ENCODE measurements at places on chromosomes 16 and 17. TPM values are rescaled to one million over a fixed set of nuclear protein-coding genes. Genes with fewer than 3 reads are reported as not detected.

The LMF1 gene
- 38.4 TPM for total RNA-seq

The ITGAD gene
- total RNA-seq: 0.45 TPM

The KRT27 gene
- total RNA-seq: not detected

The SP6 gene
- 0.81 TPM for total RNA-seq

The ATP2A1 gene
- 0.36 TPM for total RNA-seq

The WBP2 gene
- total RNA-seq: 122 TPM

The NECAB2 gene
- 0.23 TPM for total RNA-seq

The CASKIN1 gene
- total RNA-seq: not detected

The CFAP97D1 gene
- total RNA-seq: not detected

The SLFN12L gene
- total RNA-seq: 3.1 TPM

The FOXC2 gene
- total RNA-seq: 29.0 TPM

The RCVRN gene
- 1.0 TPM for total RNA-seq

The NOL11 gene
- 27.5 TPM for total RNA-seq

The NUBP1 gene
- 31.3 TPM for total RNA-seq

The TUFM gene
- total RNA-seq: 71.5 TPM

The KRTAP1-5 gene
- total RNA-seq: not detected

The C16orf89 gene
- 31.6 TPM for total RNA-seq

The COIL gene
- 10.8 TPM for total RNA-seq

The CBX2 gene
- total RNA-seq: 4.5 TPM

The NXPH3 gene
- 87.5 TPM for total RNA-seq

The ST6GALNAC2 gene
- total RNA-seq: 2.5 TPM

The GCGR gene
- total RNA-seq: 0.63 TPM

The RNF112 gene
- total RNA-seq: 9.9 TPM
